ENCODE measurements at places on chromosomes 6 and 20.

DNA sequence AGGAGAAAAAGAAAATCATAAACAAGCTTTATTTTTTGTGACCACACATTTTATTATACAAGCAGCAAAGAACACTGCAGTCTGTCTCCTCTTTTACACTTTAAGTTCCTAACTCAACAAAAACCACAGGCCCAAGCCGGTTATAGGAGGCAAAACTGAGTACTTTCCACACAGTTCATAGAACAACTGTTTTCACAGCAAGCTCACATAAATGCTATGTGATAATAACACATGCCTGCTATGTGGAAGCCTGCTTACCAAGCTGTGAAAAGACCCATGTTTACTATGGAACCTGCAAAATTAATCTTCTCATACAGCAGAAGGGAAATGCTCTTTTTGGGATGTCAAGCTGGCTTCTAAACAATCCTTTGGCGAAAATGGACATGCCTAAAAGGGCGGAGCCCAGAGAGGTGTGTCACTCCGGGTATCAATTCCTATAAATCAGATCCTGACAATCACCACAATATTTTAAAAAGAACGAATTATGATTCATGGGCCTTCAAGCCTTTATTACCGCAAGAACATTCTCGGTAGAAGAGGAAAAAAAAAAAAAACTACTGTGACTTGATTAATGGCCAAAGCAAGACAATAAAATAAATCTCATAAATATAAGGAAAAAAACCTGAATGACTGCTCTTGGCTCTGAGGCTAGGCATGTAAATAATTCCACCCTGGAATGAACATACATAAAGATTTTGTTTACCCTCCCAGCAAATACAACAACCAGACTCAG lies 2.6 kb downstream of the TRERF1 start:
- no peak for DNase-seq

GRCh38 chr6:94357381-94357980 lies 938.1 kb upstream of the EPHA7 start:
- DNase-seq: no peak

GRCh38 chr20:37274851-37275524 lies 13.4 kb upstream of the GHRH start:
- no peak for DNase-seq

DNA sequence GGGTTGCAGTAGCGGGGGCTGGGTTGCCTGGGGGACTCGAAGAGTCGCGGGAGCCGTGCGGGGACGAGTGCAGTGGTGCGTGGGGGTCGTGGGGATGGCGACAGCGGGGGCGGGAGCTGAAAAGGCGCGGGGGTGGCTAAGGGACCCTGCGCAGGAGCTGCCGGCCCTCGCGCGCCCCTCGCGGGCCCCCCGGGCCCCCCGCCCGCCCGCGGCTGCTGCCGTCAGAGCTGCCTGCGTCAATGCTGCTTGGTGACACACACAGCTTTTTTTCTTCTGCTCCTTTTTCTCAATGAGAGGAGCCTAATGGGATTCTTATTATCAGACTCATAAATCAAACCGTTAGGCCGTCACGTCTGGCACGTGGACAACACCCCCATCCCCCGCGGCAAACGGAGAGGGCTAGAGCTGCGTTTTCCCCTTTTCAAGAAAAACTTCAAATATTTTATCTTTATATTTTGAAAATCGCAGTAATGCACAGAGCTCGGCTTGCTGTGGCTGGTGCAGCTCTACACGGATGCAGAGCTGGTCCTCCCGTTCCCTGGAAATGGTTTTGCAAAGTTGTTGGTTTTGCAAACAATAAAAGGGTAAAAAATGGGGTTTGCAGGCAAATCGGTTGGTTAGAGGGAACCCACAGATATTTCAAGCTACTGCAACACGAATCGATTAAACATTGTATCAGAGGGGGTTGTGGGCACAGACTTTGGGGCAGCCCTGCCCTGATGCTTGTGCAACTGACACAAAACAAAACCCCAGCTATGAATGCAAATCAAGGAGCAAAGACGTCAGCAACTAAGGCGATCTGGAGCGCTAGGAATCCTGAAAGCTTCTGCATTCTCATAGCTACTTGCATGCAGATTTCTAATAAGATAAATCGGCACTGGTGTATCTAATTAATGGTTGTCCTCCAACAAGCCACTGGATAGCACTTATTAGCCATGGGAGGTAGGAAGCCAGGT lies 161.4 kb downstream of the TBXT start:
- DNase-seq: no peak

GRCh38 chr20:57795977-57796560 lies 86.3 kb upstream of the PMEPA1 start:
- DNase-seq: no peak

DNA sequence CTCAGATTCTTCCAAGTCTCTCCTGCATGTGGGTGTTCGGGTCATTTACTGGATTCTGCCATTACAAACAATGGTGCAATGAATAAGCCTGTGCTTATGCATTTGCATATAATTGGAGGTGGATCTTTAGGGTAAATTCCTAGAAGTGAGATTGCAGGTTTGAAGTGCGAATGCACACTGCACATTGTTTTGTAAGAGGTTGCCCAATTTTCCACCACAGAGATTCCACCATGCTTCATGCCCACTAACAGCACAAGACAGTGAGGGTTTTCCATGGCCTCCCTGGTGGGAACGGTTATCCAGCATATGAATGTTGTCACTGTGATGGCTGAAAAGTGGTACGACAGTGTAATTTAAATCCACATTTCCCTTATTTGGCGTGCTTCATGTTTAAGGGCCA lies 178.8 kb upstream of the PMEPA1 start:
- no peak for DNase-seq

- no peak for DNase-seq
Measured at GRCh38 chr20:4051413-4052138, 36.2 kb upstream of the RNF24 start.

DNA sequence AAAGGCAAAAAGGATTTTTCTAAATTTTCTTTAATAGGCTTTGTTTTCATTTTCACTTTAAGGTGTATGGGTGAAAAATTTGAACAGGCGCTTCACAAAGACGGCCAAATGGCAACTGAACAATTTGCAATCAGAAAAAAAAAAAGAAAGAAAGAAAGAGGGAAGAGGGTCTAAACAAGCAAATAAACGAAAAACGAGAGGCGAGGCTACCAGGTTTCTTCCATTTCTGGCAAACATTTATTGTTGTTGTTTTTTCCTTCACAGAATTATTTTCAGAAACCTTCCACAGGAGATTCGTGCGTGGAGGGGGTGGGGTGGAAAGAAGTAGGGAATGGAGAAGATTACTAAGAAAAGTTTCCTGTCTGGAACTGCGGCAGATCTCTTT lies 24.3 kb downstream of the POM121L2 start:
- no peak for DNase-seq

DNA sequence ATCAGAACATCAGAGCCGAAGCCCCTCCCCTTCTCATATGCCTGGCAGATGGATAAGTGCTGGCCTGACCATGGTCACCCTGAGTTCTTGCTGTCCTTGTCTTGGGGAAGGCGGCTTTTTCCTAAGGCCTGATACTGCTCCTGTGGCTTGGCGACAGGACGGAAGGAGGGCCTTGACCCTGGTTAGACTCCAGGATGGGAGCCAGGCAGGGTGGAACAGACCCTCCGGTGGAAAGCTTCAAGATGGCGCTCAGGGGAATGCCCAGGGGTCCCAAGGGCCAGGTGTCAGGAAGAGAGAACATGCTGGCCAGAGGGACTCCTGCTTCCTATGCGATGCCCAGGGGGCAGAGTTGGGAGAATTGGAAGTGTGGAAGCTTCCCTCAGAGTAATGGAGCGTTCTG lies 29.6 kb downstream of the ADA start:
- DNase-seq: no peak

- no peak for DNase-seq
Measured at GRCh38 chr6:21321531-21321930, 272.0 kb upstream of the SOX4 start.

DNA sequence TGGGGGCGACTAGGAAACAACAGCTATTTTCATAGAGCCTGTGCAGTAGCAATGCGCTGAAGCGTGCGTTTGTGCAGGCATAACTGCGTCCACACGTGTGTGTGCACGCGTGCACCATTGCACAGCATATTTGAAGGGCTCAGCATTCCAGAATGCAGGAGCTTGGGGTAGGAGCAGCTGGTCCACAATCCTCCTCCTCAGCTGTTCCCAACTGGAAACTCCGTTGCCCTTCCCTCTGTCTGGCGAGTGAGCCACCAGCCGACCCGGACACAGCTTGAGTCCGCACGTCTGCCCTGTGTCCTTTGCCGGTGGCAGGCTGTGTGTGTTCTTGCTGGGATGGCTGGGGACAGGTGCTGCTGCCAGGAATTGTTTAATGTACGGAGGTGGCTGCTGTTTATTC lies 110.2 kb downstream of the SASH1 start:
- no peak for DNase-seq

- DNase-seq: no peak
Measured at GRCh38 chr6:159527351-159527750, 165.7 kb downstream of the SOD2 start.

DNA sequence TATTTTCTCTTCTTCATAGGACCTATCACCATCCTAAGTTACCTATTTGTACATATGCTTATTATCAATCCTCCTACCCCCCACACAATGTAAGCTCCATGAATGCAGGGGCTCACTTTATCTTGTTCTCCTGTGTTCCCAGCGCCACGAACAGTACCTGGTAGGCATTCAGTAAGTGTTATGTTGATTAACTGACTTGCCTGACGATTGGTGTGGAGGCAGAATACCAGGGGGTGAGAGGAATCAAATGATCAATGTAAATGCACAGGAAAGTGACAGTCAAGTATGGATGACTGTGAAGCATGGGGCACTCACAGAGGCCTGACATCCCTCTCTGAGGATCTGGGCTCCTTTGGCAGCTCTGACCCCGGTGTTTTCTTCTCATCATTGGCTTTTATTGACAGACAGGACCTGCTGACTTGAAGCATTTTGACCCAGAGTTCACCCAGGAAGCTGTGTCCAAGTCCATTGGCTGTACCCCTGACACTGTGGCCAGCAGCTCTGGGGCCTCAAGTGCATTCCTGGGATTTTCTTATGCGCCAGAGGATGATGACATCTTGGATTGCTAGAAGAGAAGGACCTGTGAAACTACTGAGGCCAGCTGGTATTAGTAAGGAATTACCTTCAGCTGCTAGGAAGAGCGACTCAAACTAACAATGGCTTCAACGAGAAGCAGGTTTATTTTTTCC lies 6.1 kb upstream of the IFT52 start:
- no peak for DNase-seq

GRCh38 chr20:47663354-47664067 lies 121.8 kb downstream of the SULF2 start:
- peak; percentile 65 for DNase-seq

- no peak for DNase-seq
Measured at GRCh38 chr6:23394681-23395080, 731.3 kb upstream of the NRSN1 start.

GRCh38 chr6:2042956-2043648 lies 202.3 kb downstream of the GMDS start:
- DNase-seq: no peak

DNA sequence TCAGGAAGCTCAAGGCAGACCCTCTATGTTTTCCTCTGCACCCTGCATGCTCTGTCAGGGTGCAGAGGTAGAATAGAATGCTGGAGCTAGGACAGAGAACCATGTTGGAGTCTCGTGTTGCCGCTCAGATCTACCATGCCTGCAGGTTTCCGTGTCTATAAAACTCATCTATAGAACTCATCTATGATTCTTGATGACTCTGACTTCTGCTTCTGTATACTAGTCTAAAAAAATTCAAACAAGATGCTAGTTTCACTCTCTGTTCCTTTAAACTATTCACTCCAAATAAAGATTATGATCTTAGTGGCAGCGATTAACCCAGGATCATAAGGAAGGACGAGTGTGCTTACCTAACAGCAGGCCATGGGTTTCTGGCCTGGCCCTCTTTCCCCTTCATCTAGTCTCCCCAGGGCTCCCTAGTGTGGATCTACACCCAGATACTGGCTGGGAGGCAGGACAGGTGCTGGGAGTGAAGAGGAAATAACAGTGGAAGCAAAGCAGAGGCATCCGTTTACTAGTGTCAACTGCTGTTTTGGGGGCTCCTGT lies 162.7 kb upstream of the SUPT3H start:
- DNase-seq: no peak

DNA sequence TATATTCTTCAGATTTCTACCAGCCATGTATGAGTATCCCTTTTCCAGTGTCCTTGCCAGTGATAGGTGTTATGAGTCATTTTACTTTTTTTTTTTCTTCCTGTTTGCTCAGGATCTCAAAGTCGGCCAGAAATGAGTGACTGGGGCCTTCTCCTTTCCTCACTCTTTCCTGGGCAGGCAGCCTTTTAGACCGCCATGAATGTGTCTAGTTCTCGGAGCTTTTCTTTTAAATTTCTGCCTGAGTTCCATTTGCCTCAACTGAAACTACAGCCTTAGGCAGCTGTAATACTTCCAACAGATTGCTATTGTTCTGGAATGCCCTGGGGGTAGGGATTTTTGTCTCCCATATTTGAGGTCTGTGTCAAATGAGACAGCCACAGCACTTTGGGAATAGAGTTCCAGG lies 83.7 kb downstream of the STXBP5 start:
- no peak for DNase-seq

DNA sequence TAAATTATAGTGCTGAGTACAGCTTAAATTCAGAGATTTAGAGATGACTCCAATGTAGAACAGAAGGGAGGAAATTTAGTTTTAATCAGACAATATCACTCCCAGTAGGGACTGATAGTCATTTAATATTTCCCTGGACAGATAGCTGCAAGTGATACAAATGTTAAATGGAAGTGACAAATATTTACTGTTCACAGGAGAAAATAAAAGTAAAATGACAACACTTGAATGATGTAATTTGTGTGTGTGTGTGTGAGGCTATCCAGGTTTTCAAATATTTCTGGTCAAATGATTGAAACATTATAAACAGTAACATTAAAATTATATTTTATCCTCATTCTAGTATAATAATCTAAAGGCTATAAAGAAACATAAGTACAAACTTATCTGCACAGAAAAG lies 220.3 kb upstream of the THEMIS start:
- no peak for DNase-seq

DNA sequence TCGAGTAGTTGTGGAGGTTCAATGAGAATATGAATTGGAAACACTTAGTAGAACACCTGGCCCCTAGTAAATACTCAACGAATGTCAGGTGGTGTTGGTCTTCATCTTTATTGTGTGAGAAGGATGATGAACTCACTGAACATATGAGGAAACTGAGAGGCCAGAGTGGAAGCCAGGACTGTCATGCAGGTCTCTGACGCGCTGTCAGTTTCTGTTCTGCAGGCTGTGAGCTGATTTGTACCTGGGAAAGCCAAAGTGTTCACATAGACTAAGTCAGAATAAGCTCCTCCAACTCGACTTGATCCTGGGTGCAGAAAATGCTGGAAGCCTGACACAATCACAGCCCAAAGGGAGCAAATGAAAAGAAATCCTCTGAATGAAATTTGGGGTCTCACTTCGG lies 222.2 kb downstream of the LY86 start:
- no peak for DNase-seq

- DNase-seq: no peak
Measured at GRCh38 chr6:108544606-108545005, 16.1 kb upstream of the FOXO3 start.

All from CD8-positive, alpha-beta memory T cell (primary cell).